ENCODE measurements at places on chromosomes 1 and 21.
A peak's percentile ranks its signal among the peaks of the same experiment; 100 is the strongest.

DNA sequence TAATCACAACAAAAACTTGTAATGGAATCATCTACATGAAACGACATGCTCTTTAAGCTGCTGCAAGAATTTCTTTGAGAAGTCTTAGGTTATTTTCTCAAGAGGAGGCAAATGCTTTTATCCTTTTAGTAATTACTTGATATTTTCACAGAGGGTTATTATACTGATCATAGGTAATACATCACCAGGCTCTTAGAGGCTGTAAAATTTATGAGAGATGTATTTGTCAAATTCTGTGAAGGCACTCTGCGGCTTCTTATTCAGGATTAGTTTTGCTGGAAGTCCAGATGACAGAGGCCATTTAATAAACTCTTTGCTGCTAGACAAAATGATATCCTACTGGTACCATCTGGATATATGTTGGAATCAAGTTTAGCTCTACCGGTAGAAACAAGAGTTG is 624.3 kb upstream of the BRINP3 start:
- DNase-seq = no peak

GRCh38 chr21:38443110-38443509 is 55.2 kb downstream of the ERG start:
- DNase-seq = no peak

- DNase-seq = peak; percentile 67
Observed at GRCh38 chr1:244896550-244896949, 32.2 kb upstream of the HNRNPU start.

DNA sequence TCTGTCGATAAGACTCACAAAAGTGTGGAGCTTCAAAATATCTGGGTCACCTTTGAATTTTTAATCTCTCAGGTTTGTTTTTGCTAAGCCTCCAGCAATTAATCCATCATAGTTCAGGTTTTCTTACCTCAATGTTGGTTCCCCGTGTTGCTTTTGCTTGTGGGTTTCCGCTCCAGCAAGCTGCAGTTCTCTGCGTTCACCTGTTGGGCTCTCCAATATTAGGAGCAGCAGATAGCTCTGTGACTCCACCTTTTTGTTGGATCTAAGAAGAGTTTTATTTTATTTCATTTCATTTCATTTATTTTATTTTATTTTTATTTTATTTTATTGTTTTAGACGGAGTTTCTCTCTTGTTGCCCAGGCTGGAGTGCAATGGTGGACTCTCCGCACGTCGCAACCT is 335.5 kb downstream of the COL11A1 start:
- no peak for DNase-seq

- no peak for DNase-seq
Observed at GRCh38 chr1:9037476-9038337, 11.5 kb upstream of the SLC2A7 start.

GRCh38 chr21:29287383-29287782 is 11.3 kb upstream of the BACH1 start:
- no peak for DNase-seq

DNA sequence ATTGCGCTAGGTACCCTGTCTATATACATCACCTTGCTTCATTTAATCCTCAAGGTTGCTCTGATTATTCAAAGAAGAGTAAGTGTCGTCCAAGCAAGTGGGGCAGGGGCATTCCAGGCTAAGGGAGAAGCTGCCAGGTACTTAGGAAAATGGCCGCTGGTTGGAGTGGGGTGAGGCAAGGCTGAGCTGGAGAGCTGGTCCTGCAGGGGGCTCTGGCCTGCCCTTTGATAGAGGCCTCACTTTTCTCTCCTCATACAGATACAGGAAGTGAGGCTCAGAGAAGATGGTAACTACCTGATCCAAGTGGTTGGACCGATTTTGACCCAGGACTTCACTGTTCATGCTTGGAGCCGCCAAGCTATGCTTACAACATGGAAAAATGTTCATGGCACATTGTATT is 86.9 kb upstream of the ZBTB40 start:
- DNase-seq = no peak

GRCh38 chr21:44834951-44835646 is 17.2 kb upstream of the SUMO3 start:
- no peak for DNase-seq

- no peak for DNase-seq
Observed at GRCh38 chr1:3185896-3186525, 117.0 kb downstream of the PRDM16 start.

GRCh38 chr1:100070201-100070939 is 62.4 kb downstream of the SASS6 start:
- no peak for DNase-seq

GRCh38 chr21:34817821-34818661 is 149.2 kb downstream of the CLIC6 start:
- DNase-seq = no peak

DNA sequence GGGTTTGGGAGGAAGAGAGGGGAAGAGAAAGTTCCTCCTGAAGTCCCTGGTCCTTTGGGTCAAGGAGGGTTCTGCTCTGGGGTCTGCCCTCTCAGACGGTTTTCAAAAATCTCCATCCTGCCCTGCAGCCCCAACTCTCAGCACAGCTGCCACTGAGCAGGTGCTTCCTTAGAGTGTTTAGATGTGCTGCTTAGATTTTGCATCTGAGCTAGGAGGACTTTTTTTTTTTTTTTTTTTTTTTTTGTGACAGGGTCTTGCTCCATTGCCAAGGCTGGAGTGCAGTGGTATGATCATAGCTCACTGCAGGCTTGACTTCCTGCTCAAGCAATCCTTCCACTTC is 324.9 kb upstream of the POU3F1 start:
- DNase-seq = no peak

DNA sequence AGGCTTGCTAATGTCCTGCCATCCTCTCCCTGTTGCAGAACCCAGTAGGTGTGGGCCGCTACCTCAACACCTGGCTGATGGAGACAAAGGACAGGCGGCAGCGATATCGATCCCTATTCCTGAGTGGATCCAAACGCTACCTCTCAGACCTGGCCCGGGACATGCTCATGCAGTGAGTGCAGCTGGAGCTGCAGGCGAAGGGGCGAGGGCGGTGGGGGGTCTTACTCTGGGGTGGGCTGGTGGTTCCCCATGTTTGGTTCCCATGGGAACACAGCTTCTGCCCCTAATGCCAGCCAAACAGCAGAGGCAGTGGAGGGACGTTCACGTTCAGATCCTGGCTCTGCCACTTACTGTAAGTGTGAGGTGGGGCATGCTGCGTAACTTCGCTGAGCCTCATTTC is 15.8 kb upstream of the TTC22 start:
- DNase-seq = no peak

- DNase-seq = no peak
Observed at GRCh38 chr1:46719689-46720088, 775 bp upstream of the EFCAB14 start.

- DNase-seq = no peak
Observed at GRCh38 chr1:55051621-55052020, 12.3 kb downstream of the PCSK9 start.

DNA sequence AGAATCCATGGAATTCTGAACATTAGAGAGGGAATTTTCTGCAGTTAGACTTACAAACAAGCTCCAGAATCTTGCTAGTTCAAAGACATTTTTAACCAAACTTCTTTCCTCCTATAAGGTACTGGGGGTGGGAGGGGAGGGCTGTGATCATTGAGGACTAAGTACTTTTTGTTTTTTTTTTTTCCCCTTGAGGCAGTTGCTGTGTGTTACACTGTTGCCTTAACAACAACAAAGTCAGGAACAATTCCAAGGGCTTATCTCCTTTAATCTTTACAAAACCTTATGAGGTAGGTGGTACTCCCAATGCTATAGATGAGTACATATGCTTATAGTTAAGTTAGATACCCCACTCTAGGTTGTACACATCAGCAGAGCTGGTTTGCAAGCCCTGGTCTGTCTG is 62.9 kb downstream of the PPP1R12B start:
- peak; percentile 35 for DNase-seq

- DNase-seq = peak; percentile 76
Observed at GRCh38 chr21:31872452-31873274, at the start of gene HUNK. HUNK (plus strand) TSS chr21:31873020; CDS start chr21:31873675, 655 bp downstream.
